ENCODE measurements at places on chromosomes 2 and 18.

DNA sequence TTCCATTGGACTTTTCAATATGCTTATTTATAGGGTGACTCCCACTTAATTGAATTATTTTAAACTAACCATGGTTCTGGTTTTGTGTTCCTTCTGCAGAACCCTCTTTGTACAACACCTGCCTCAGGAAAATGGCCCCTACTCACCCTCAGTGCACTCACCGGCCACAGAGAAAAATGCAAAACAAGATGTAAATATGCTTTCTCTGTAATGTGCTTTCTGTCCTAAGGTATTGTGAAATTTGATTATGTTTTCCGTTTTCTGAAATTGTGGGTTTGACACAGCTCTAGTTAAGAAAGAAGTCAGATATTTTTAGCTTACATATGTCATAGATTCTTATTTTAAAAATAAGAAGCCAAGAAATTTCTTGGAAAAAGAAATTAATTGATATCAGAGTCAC lies 357.7 kb upstream of the SMIM21 start:
- DNase-seq, result no peak

GRCh38 chr2:223528036-223528435 lies 74.1 kb downstream of the SCG2 start:
- DNase-seq, result no peak

GRCh38 chr2:232480201-232481190 lies 7.1 kb downstream of the ECEL1 start:
- no peak for DNase-seq

DNA sequence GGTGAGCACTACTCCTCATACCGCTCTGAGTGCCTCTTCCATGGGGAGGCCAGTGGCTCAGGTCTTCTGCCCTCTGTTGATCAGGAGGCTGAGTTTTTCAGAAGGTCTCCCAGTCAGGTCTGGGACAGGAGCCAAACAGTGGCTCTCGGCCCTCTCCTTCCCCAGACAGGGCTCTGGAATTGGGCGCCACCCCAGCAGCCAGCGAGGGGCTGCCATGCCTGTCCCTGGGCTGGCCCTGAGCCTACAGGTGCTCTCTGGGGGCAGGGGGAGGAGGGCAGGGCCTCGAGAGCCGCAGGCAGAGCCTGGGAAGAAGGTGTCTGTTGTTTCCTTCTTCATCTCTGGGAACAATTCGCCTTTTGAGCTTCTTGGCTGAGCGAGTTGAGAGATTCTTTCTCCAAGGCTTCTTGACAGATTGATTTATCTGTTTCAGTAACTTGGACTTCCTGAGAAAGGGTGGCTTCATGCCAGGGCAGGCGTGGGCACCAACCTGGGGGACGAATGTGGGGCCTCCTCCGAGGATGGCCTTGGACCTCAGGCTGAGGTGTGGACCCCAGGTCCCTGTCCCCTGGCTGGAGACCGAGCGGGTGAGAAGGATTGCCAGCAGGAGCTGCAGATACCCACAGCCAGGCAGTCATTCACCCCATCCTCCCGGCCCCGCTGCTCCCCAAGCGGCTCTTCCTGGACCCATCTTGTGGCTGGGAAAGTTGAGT lies 64.7 kb upstream of the GLI2 start:
- no peak for DNase-seq

DNA sequence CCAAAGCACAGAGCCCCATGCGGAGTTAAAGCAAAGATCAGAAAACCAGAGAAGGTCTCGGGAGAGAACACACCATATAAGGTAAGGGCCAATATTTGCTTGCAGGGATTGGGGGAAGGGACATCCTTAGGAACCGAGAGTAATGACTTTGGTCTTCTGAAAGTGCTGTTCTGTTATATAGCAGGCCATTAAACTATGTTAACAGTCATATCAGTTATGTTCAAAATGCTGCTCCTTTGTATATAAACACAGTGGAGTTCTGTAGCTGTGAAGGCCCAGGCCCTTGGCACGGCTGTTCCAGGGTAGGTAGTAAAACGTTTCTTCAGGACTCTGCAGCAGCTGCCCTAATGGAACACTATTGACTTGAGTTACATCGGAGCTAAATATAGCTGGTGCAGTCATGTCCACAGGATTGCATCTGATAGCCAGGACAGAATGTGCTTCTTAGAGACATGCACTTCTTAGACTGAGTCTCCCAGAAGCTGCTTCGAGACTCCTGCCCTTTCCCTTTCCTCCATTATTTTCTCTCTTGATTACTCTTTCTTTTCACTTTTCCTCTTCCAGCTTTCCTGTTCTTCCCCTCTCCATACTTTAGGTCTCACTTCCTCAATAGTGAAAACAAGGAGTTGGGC lies 122.4 kb downstream of the SETBP1 start:
- DNase-seq, result no peak

GRCh38 chr2:38734299-38735058 lies 16.7 kb downstream of the SRSF7 start:
- DNase-seq, result no peak

DNA sequence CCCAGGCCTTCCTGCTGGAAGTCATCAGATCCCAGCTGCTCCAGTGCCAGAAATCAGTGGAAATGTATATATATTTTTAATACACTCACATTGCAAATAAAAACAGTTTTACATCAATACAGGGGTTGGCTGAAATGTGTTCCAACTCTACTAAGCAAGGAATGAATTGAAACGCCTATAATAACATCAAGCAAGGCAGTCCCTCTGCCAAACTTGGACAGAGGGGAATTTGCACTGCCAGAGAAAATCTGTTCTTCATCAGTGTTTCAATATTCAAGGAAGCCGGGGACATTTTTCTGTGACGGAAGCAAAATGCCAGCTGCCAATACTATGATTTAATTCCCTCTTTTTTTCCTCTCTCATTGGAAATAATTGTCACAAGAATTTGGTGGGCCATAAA lies 335.3 kb downstream of the TNS1 start:
- DNase-seq, result no peak

DNA sequence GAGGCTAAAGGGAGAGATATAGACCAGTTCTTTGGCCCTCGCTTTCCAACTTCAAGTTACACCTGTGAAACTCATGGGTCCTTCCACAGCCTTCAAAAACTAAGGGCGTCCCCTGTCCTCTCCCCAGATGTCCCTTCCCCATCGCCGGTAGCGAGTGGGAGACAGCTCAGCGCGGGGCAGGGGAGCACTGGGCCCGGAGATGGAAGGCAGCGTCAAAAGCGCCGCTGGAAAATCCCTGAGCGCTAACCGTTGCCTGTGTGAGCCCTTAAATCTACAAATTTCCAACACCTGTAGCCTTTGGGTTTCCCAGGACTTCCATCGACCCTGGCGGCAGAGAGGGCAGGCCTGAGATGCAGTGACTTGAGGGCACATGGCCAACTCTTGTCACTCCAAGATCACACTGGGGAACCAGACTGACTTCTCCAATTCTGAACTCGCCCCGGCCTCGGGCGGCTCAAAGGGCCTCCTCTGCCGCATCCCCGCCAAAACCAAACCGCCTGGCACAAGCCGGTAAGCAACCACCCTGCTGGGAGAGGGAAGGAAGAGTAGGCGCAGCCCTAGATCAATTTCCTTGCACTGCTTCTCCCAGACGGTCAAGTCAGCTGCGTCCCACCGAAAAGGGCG lies 879 bp upstream of the EPAS1 start:
- no peak for DNase-seq

- DNase-seq, result no peak
Observed at GRCh38 chr2:241226723-241227572, 38.5 kb downstream of the ANO7 start.

DNA sequence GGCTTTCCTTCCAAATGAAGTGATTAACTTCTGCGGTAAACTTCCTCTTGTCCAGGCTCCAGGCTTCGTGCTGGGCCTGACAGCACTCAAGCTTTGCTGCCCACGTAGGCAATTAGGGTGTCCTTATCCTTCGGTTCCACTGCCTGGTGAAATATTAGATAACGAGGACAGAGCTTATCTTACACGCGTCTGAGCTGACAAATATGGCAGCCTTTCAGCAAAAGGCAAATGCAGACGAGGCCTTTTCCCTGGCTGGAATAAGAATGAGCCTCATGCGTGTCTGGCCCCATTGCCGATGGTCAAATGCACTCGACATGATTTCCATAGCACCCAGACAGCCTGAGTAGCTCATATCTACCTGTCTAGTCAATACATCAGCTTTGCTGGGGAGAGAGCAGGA lies 141.5 kb downstream of the FAM210A start:
- no peak for DNase-seq

- no peak for DNase-seq
Observed at GRCh38 chr18:77486985-77487384, 237.3 kb downstream of the GALR1 start.

DNA sequence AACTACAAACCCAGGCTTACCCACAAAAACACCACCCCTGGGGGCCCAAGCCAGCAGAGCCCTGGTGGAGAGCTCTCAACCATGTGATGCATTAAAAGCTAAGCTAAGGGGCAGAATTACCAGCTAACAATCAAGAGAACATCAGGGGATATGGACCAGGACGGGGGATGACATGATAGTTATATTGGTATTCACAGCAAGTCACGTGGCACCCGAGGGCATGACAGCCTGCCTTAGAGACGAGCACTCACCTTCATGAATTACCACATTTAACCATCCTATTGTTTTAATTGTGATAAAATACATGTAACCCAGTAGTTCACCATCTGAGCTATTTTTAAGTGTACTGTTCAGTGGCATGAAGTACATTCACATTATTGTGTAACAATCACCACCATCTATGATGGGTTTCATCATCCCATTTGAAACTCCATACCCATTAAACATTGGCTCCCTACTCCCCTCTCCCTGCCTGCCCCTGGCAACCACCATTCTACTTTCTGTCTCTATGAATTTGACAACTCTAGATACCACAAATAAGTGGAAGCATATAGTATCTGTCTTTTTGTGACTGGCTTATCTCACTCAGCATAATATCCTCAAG lies 245.6 kb downstream of the ANAPC1 start:
- no peak for DNase-seq

DNA sequence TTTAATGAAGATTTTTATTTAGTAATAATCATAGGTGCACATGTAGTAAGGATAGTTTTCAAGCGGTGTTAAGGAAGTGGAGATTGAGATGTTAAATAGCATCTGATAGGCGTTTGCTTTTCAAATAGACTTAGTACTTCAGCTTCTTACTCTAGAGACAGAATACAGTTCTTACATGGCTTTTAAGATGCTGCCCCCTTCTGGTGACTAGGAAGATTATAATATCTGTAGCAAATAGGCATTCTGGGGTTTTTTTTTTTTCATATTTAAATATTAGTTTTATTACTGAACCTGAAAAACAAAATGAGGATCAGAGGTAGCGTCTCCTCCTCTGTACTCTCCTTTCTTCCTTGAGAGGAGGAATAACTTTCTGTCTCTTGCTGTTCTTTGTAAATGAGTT lies 100.2 kb downstream of the AGAP1 start:
- DNase-seq, result peak; percentile 83

DNA sequence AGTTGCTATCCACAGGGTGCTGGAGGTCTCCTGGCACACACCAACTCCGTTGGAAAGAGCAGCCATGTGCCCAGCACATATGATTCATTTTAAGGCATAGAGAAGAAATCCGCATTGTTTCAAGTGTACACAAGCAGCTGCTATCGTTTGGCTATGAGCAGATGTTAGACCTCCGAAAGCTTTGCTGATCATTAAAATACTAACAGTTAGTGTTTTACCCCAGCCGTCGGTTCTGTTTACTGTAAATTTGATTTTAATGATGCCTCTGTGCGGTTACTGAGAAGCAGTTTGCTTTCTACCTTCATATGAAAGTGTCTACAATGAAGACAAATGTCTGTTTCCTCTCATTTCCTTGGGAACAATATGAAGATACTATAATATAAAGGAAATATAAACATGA lies 154.9 kb downstream of the PTGR3 start:
- no peak for DNase-seq

GRCh38 chr2:147845411-147845971 lies 662 bp downstream of the ACVR2A start:
- peak; percentile 51 for DNase-seq

GRCh38 chr2:239298116-239298804 lies 102.6 kb downstream of the HDAC4 start:
- DNase-seq, result peak; percentile 35
